ENCODE measurements at places on chromosomes 7 and 10. TPM values are rescaled to one million over a fixed set of nuclear protein-coding genes. Genes with fewer than 3 reads are reported as not detected.
A peak's percentile ranks its signal among the peaks of the same experiment; 100 is the strongest.

TMEM106B gene
- total RNA-seq: 63.4 TPM

- DNase-seq: no peak
These were observed 129.2 kb upstream of the NRBF2 start for GRCh38 chr10:63003816-63004453.

DNA sequence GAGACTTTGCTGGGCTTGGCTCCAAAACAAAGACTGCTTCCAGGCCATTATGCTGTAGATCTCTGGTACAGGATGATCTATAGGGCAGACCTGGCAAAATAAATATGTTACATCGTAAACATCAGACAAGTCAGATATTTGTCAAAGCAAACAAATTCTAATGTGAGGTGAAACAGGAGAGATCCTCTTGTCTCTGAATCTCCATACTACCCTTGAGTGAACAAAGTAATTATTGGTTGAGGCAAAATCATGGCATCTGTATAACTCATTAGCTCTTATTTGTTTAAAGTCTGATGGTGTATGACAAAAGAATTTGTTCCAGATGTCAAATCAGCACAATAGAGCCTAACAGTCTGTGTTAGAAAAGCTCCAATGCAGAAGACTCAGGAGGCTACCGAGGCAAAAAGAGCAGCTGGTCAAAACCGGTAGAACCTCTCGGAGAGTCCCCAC is 1291.5 kb downstream of the TYW1 start:
- DNase-seq: no peak

DNA sequence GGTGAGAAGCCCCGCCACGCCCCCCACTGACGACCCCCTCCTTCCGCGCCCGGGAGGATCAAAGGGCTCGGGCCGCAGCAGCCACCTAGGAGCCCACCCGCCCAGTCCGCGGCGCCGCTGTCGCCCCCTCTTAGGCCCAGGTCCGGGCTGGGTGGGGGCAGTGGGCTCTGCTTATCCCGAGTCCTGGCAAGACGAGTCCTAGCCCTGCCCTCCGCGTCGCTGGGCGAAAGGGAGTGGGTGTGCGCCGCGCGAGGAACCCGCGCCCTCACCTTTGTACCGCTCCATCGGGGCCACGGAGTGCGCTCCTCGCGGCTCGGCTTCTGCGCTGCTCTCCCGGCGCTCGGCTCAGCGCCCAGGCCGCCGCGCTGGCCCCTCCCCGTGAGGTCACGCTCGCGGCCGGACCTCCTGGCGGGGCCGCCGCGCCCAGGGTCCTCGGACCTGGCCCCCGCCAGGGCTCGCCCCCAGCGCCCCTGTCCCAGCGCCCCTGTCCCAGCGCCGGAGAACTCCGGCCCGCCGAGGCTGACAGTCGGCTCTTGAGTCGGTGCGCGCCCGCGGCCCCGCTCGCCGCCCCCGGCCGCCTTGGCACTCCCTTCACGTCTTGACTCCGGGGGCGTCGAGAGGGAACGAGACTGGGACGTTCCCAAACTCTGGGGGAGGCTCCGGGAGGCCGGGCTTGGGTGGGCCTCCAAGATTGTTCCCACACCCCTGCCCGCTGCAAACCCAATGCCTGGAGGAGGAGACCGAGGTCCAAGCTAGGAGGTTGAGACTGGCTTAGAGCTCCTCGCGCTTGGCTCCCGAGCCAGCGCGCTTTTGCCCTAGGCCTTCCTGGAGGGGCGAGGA is at the start of gene AFAP1L2:
AFAP1L2 (minus strand) TSS at position 332 of the 840 bp plus-strand sequence; CDS start at position 285, 47 bp downstream.
- peak; percentile 49 for DNase-seq

- DNase-seq: no peak
These were observed 186.0 kb downstream of the KIF20B start for GRCh38 chr10:89887406-89887805.

DNA sequence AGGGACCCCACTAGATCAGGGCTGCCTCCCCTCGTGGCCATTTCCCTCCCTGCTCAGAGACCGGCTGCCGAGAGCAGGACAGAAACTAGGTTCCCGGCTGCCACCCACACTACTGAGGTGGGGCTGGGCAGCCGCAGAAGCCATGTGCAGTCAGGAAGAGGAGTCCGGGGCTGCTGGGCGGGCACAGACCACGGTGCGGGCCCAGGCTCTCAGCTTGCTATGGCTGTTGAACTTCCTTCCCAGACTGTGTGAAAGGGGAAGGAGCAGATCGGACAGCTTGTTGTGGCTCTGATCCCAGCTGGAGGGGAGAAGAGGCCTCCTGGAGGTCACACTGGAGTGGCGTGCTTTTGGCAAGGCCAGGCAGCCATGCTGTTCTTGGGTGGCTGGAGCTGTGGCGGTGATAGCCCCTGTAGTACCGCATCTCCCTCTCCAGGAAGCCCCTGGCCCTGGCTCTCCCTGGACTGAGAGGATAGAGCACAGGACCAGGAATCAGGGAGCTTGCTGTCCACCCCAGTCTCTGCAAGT is 56.8 kb downstream of the HK1 start:
- DNase-seq: no peak

DNA sequence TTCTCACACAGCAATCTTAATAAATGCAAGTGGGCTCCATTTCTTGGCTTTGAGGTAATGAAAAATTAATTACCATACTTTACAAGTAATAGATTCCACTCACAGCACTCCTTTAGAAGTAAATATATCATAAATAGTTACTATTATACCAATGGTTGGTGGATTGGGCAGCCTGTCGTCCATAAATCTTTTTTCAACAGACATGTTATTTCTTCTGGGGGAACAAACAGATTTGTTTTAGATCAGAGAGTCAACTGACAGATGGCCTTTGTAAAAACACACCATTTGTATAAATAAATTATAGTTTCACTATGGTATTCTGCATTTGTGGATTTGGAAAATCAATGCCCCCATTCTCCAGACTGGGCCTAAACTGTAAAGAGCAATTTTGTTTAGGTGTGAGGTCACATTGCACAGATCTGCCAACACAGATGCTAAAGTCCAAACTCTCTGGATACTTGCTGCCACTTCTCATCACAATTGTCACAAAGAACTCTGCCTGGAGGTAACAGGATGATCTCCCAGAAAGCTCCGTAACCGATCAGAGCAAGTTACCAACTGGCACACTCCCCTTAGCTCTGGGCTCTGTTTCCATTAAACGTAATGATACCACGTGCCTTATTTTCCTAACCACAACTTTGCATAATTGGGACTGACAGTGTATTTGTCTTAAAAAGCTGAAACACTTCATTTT is 4.5 kb upstream of the MACROH2A2 start:
- DNase-seq: no peak

- DNase-seq: peak; percentile 99
These were observed 463 bp upstream of the UPP1 start for GRCh38 chr7:48088559-48089045.

GRCh38 chr7:50531401-50531911 is 33.7 kb downstream of the DDC start:
- peak; percentile 64 for DNase-seq

GRCh38 chr10:11147722-11148121 is 130.1 kb downstream of the CELF2 start:
- peak; percentile 9 for DNase-seq

- peak; percentile 63 for DNase-seq
These were observed 67.4 kb downstream of the HHEX start for GRCh38 chr10:92757066-92757710.

DNA sequence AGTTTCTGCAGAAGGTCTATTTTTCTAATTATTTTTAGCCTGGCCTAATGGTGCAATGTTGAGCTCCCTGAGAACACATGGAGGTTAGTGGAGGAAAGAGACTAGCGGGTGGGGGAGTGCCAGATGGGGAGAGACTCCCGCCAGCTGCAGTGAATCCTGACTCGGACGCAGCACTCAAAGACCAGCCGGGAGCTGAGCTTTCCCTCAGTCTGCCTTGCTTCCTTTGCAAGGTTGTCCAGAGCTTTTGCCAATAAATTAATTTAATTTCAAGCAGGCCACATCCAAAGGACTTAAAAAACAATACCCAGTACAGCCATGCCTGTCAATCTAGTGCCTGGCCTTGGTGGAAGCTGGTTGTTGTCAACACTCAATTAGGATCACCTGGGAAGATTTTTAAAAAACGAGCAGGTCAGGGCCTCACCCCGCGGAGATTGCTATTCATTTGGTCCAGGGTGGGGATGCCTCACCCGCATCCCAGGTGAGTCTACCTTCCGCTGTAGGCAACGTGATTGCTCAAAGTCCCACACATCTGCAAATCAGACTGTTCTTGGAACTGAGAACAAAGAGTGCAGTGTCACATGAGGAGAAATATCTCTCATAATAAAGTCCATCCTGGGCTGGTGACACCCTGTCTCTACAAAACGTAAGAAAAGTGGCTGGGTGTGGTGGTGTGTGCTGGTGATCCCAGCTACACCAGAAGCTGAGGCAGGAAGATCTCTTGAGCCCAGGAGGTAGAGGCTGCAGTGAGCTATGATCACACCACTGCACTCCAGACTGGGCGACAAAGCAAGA is 4.0 kb downstream of the CLRN3 start:
- no peak for DNase-seq
